ENCODE measurements at places on chromosomes 6 and 20. TPM values are rescaled to one million over a fixed set of nuclear protein-coding genes. Genes with fewer than 3 reads are reported as not detected.

The HLA-DQA1 gene
- total RNA-seq: 16.0 TPM

The PSORS1C2 gene
- total RNA-seq: not detected

The ASIP gene
- total RNA-seq: not detected

The CAP2 gene
- 19.0 TPM for total RNA-seq

The HCRTR2 gene
- 0.16 TPM for total RNA-seq

- no peak for DNase-seq
Observed at GRCh38 chr6:141634269-141634668, 498.5 kb upstream of the GJE1 start.

DNA sequence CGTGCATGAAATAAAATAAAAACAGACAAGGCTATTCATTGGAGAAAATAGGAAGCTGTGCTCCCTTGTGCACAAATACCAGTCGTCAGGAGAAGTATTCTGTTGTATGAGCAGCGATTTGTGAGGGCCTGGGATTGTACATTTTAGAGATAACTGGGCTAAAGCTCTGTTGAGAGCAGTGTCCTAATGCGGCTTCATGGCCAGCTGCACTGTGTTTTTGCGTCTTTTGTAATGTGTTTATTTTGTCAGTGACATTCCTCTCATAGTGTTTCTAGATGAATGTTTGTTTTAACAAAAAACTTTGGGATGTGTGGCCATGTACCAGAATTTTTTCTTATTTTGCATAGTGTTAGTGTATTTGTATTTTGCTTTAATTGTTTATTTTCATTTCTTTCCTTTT is 14.8 kb downstream of the ERMARD start:
- DNase-seq: no peak

DNA sequence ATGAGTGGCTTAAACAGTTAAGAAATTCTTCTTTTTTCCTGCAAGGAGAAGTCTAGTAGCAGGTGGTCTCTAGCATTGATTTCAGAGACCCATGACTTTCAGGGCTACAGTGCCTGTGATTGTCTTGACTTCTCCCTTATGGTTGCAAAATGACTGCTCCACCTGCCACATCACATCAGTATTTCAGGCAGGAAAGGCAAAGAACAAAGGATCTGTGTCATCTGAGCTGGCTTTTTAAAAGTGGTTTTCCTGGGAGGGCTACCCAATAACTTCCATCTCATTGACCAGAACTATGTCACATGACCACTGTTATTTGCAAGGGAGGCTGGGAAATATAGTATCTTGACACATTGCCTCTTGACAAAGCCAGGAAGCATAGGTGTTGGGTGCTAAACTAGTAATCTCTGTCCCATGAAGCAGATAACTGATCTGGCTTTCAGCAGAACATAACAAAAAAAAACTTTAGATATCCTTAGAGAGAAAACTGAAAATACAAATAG is 226.2 kb downstream of the DHX35 start:
- DNase-seq: no peak

DNA sequence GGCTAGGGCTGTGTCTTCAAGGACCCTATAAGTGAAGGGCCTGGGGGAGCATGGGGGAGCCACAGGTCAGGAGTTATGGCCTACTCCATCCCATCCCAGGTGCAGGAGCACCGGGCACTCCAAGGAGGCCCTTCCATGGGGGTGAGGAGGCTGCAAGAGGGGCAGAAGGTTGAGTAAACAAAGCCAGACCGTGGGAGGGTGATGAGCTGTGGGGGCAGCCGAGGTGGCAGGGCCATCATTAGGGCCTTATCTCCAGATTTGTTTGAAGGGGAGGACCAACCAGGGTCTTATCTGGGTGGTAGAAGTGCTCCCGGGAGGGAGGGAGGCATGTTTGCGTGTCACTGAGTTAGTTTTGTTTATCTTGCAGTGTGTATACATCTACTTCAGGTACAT is 2.1 kb upstream of the FAM83C start:
- DNase-seq: no peak

DNA sequence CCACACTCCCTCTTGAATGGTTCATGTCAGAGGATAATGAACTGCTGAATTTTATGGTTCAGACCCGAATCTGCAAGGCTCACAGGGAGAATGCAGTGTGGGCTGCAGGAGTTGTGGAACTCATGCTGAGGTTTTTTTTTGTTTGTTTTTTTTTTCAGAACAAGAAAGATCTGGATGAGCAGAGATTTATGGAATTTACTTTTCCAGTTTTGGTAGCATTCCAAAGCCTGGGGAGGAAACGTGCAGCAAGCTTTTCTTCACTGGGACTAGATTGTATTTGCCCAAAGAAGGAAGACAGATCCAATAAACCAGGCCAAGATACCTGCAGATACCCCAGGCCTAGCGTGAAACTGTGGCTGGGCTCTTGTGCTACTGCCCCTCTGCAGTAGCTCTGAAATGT is 223.9 kb upstream of the TAB2 start:
- DNase-seq: no peak

DNA sequence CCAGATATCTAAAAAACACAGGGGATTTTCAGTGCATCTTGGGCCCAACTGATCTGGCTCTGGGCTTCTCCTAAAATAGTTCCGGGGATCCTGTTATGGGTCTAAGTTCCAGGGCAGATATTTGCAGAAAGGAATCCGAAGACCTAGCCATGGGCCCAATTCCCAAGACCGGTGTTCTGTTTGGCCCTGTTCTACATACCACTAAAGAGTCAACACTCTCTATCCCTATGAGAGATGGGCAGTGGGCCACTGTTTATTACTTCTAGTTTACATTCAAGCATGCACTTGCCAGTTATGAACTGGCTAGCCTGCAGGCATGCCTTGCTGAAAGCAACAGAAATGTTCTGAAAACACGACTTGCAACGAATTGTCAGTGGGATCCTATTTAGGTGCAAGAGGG is 87.4 kb upstream of the PLCB4 start:
- no peak for DNase-seq

Data from urinary bladder (tissue), 4 donors.